ENCODE measurements at places on chromosomes 11 and 22.
A peak's percentile ranks its signal among the peaks of the same experiment; 100 is the strongest.

DNA sequence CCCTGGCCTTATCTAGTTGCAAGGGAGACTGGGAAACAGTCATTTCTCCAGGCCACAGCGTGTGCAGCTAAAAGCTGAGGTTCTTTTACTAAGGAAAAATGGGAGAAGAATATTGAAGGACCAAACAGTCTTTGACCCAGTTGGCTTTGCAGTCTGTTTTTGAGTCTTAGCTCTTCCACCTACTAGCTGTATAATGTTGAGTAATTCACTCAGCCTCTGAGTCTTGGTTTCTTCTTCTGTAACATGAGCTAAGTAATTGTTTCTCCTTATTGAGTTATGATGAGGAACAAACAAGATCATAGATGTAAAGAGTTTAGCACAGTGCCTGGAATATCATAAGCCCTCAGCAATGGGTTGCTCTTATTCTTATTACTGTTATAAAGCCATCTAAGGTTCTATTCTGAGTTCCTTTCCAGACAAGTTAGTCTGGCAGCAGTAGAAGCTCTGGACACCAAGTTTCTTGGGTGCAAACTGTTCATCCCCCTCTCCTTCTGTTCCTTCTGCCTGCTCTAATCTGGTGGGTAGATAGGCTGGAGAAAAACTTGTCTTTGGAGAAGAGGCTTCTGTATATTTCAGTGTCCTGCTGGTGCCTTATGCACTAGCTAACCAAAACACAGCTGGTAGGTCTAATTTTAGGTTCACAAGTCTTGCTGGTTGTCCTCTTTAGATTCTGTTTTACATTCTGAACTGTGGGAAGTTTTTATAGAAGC is 13.5 kb downstream of the TRIM44 start:
- no peak for DNase-seq
- H3K36me3 ChIP-seq, result no peaks in the 10 kb centered on the region
- no peak overlapping the region for H3K4me3 ChIP-seq
- no peaks in the 10 kb centered on the region for H3K27me3 ChIP-seq
- H3K4me1 ChIP-seq, result peaks cover 35% of the 10 kb centered on the region

- DNase-seq, result peak; percentile 60
- H3K4me1 ChIP-seq, result peaks cover 93% of the 10 kb centered on the region
- H3K4me3 ChIP-seq, result peak within 1 kb of the TSS; percentile 83
- no peaks in the 10 kb centered on the region for H3K27me3 ChIP-seq
These were observed at the start of gene PLAAT4 for GRCh38 chr11:63536669-63537292. PLAAT4 (plus strand) TSS chr11:63536808; CDS start chr11:63536869, 61 bp downstream.

DNA sequence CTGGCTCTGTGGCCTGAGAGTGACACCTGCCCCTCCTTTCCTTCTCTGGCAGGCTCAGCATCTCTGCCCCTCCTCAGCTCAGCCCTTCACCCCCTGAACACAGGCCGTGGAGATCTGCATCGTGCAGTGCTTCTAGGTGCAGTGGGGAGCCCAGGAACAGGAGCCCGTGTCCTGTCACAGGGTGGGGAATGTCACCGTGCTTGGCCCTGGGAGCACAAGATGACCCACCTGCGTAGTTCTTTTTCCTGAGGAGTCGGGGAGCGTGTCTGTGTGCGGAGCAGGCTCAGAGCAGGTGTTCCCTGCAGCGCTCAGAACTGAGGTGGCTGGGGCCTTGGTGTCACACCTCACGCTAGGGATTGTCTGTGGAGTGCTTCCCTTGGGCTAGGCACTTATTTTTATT is 10.6 kb downstream of the TBC1D22A start:
- H3K4me1 ChIP-seq, result peaks cover 77% of the 10 kb centered on the region
- no peak for DNase-seq
- no peaks in the 10 kb centered on the region for H3K27me3 ChIP-seq

GRCh38 chr11:111733016-111733415 is 33.2 kb downstream of the PPP2R1B start:
- no peak overlapping the region for H3K27ac ChIP-seq
- DNase-seq, result no peak
- H3K4me3 ChIP-seq, result no peak overlapping the region

DNA sequence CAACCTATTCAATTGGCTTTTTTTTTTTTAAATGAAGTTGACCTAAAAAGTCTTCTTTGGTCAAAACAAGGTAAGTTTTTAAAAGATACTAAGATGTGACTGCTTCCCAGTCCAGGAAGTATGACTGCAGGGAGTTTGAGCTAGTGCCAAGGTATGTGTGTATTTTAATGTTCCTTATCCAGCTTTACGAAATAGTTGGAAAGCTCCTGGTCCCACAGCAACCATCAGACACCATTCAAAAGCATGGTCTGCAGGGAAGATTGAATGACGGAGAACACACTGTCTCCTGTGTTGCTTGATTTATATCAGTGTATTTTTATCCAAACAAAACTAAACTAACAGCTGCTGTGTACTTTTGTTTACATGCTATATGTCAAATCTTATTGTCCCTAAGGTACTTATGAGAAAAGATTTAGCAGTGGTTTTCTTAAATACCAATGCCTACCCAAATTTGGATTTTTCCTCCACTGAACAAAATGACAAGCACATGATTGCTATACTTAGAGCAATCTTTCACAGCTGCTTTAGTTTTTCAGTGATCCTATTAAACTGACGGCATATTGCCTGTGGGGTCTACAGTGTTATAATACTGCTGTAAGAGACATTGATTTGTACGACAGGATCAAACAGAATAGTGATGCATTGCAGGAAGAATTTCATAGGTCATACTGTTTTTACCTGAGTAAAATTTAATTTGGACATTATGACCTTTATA is 122.9 kb downstream of the DCDC1 start:
- H3K4me3 ChIP-seq, result no peak overlapping the region
- no peak overlapping the region for H3K27ac ChIP-seq
- DNase-seq, result no peak
- H3K36me3 ChIP-seq, result no peaks in the 10 kb centered on the region
- no peaks in the 10 kb centered on the region for H3K27me3 ChIP-seq

DNA sequence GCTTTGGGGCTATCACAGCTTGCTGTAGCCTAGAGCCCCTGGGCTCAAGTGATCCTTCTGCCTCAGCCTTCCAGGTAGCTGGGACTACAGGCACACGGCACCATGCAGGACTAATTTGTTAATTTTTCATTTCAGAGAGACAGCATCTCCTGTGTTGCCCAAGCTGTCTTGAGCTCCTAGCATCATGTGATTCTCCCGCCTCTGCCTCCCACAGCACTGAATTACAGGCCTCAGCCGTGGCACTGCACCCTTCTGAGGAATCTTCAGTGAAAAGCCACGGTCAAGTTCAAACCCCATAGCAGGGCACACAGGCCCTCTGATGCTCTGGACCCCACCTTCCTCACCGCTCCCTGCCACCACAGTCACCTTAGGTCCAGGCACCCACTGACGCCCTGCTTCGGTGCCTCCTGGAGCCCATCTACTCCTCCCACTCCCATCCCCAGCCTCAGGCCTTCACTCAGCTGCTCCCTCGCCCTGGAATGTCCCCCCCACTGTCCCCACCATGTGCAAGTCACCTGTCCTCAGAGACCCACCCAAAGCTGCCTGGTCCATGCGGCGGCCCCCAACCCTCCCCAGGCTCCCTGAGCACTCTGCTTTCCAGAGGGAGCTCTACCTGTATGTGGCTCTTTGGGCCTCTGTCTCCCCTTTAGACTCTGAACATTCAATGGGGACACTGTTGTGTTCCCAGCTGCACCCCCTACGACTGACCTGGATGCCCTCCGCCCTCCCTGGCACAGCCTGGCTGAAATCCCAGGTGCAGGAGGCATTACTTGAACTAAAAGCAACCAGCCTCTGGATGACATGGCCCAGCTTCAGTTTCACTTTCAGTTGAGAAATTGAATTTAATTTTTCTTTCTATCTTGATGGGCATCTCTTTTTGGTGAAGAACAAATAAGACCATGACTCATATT is 1.6 kb downstream of the APOL2 start:
- peaks cover 46% of the 10 kb centered on the region for H3K4me1 ChIP-seq
- peak overlapping the region; percentile 81 for H3K27ac ChIP-seq
- H3K4me3 ChIP-seq, result peak overlapping the region; percentile 59
- DNase-seq, result peak; percentile 23
- H3K27me3 ChIP-seq, result no peaks in the 10 kb centered on the region
- H3K36me3 ChIP-seq, result peaks cover 29% of the 10 kb centered on the region

- no peaks in the 10 kb centered on the region for H3K4me1 ChIP-seq
- H3K36me3 ChIP-seq, result no peaks in the 10 kb centered on the region
- H3K27me3 ChIP-seq, result no peaks in the 10 kb centered on the region
- H3K4me3 ChIP-seq, result no peak overlapping the region
- no peak for DNase-seq
- H3K27ac ChIP-seq, result no peak overlapping the region
These were observed 77.2 kb downstream of the GRK3 start for GRCh38 chr22:25641650-25642049.

- H3K4me1 ChIP-seq, result peaks cover 2% of the 10 kb centered on the region
- no peak overlapping the region for H3K4me3 ChIP-seq
- no peaks in the 10 kb centered on the region for H3K27me3 ChIP-seq
- no peak for DNase-seq
These were observed 6.5 kb downstream of the MCM5 start for GRCh38 chr22:35406443-35406842.

GRCh38 chr22:18110194-18110953 is at the start of gene TUBA8:
TUBA8 (plus strand) TSS chr22:18110809; CDS start chr22:18110866, 57 bp downstream.
- peak within 1 kb of the TSS; percentile 32 for H3K4me3 ChIP-seq
- DNase-seq, result no peak
- H3K4me1 ChIP-seq, result peaks cover 20% of the 10 kb centered on the region
- H3K27me3 ChIP-seq, result no peaks in the 10 kb centered on the region
- no peaks in the 10 kb centered on the region for H3K36me3 ChIP-seq

DNA sequence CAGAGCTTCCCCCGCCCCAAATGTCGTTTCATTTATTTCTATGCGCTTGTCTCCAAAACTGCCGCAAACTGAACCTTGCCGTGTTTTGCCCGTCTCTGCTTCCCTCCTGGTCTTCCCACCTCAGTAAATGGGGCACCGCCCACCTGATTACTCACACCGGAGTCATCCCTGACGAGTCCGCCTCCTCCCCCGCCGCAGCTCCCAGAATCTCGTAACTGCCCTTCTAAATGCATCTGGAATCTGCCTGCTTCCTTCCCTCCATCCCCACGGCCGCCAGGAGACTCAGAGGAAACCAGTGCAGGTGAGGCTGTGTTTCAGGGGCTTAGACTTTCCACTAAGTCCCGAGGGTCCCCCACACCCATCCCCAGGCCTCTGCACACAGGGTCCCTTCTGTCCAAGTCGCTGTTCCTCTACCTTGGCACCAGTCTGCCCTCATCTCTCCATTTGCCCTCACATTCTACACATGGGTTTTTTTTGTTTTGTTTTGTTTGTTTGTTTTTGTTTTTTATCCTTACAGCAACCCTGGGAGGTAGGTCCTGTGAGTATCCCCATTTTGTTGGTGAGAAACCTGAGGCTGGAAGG is 62.6 kb upstream of the PHF21B start:
- DNase-seq, result no peak
- no peaks in the 10 kb centered on the region for H3K36me3 ChIP-seq

GRCh38 chr11:123698546-123699127 is 42.8 kb downstream of the ZNF202 start:
- no peaks in the 10 kb centered on the region for H3K4me1 ChIP-seq
- no peak overlapping the region for H3K4me3 ChIP-seq
- H3K27ac ChIP-seq, result no peak overlapping the region
- H3K27me3 ChIP-seq, result no peaks in the 10 kb centered on the region
- no peaks in the 10 kb centered on the region for H3K36me3 ChIP-seq

GRCh38 chr22:43854121-43854785 is 8.1 kb downstream of the SULT4A1 start:
- no peak overlapping the region for H3K4me3 ChIP-seq
- H3K4me1 ChIP-seq, result no peaks in the 10 kb centered on the region
- DNase-seq, result no peak
- H3K27ac ChIP-seq, result no peak overlapping the region
- no peaks in the 10 kb centered on the region for H3K27me3 ChIP-seq

GRCh38 chr22:42368379-42369249 is 63.6 kb downstream of the NFAM1 start:
- H3K4me1 ChIP-seq, result peaks cover 18% of the 10 kb centered on the region
- peaks cover 11% of the 10 kb centered on the region for H3K27me3 ChIP-seq
- no peak for DNase-seq
- no peak overlapping the region for H3K4me3 ChIP-seq

DNA sequence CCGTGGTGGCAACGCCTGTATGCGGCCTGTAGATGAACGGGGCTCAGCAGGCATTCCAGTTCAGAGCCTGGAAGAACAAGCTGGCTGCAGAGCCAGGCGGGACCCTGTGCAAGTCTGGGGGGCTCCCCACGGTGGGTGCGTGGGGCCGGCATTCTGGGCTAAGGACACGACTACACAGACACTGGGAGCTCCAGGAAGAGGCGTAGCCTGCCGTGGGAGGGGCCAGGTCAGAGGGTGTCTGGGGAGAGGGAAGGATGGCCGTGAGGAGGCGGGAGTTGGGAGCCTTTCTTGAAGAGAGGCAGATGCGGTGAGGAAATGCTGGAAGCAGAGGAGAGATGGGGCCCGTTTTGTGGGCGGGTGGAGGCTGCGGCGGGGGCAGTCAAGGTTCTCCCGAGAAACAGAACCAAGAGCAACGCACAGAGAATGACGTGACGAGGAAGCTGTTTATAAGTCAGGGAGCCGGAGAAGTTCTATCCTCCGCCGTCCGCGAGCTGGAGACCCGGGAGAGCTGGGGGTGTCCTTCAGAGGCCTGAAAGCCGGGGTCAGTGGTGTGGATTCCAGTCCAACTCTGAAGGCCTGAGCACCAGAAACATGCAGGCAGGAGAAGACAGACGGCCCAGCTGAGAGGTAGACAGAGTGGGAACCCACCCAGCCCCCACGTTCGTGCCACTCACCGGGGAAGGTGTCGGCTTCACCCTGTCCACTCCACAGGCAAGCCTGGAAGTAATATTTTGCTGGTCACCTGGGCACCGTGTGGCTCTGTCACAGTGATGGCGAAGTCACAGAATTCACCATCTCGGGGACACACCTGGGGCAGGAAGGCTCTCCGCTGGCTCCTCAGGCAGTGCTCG is 529.6 kb downstream of the BRD1 start:
- no peaks in the 10 kb centered on the region for H3K4me1 ChIP-seq
- DNase-seq, result no peak
- no peaks in the 10 kb centered on the region for H3K27me3 ChIP-seq
- no peak overlapping the region for H3K4me3 ChIP-seq

- peaks cover 24% of the 10 kb centered on the region for H3K27me3 ChIP-seq
- H3K4me3 ChIP-seq, result no peak overlapping the region
- no peaks in the 10 kb centered on the region for H3K4me1 ChIP-seq
These were observed 19.3 kb upstream of the BDNF start for GRCh38 chr11:27719546-27719925.

GRCh38 chr22:30832407-30832987 is 136.1 kb downstream of the MORC2 start:
- H3K36me3 ChIP-seq, result no peaks in the 10 kb centered on the region
- no peak for DNase-seq
- H3K4me3 ChIP-seq, result no peak overlapping the region
- H3K4me1 ChIP-seq, result no peaks in the 10 kb centered on the region
- H3K27me3 ChIP-seq, result no peaks in the 10 kb centered on the region

- H3K27me3 ChIP-seq, result no peaks in the 10 kb centered on the region
- H3K4me1 ChIP-seq, result peaks cover 3% of the 10 kb centered on the region
- no peaks in the 10 kb centered on the region for H3K36me3 ChIP-seq
- no peak overlapping the region for H3K27ac ChIP-seq
These were observed 4.4 kb downstream of the INS start for GRCh38 chr11:2156416-2157182.
